Stimulated activated CD4-positive, alpha-beta T cell treated with anti-CD3 and anti-CD28 coated beads, Interleukin-4, amount 100 ng/mL, for 24 hours (primary cell): ENCODE measurements at places on chromosomes 11 and 22.

- peak; percentile 46 for DNase-seq
These were observed 4.0 kb downstream of the NAP1L4 start for GRCh38 chr11:2987881-2988861.

- DNase-seq, result no peak
These were observed 87.7 kb upstream of the ALX4 start for GRCh38 chr11:44397586-44398178.

- no peak for DNase-seq
These were observed 68.4 kb upstream of the PRR5 start for GRCh38 chr22:44633647-44634046.

DNA sequence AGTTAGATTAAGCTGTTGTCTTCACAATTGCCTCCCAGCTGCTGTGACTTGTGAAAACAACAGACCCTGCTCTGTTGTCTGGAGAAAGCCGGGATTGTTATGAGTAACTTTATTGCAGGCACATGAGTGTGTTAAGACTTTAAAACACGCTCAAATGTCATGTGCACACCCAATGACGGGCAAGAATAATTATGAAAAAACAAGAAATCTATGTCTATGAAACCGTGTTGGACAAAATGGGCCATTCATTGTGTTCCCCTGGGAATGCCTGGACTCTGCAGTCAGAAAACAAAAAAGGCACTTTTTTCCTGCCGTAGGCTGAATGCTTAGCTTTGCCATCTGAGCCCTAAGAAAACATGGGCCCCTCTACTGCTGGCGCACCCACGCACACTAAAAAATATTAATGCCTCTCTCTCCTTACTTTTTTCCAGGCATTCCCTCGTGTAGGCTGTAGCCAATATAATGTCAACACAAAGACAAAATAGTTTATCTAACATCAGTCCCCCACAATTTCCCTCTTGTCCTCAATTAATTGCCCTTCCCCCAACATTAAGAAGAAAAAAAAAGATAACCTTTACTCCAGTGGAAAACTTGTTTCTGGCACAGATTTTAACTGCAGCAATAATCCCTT is 207.9 kb downstream of the SOX6 start:
- DNase-seq, result no peak

DNA sequence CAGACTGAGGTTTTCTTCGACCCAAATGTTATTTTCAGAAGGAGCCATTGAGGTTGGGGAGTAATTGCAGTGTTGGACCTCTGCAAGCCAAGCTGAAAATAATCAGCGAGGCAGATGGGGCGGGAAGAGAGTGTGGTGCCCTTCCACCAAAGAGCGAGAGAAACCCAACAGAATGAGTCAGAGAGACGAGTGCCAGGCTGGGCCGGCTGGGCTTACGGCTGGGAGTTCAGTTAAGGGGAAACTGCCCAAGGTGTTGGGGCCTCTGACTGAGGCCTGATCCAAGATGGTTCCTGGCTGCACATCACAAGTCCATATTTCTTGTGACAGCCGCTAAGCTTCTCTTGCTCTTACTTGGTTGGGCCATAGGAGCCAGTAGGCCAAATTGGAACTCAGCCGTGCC is 30.4 kb upstream of the CREB3L1 start:
- no peak for DNase-seq

DNA sequence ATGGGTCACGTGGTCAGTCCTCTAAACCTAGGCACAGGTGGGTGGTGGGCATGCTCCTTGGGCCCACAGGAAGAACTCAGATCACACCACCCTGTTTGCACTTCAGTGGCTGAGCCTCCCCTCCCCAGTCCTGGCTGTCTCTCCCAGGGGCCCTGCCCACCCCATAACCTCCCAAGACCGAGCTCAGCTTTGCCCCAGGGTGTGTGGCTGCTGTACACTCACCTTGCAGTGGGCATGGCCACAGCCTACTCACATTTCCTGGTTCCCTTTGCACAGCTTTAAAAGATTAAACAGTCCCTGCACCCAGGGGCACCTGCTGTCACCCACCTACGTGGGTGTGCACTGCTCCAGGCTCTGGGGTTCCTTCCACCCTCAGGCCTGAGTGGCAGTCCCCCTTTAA is 13.8 kb downstream of the TRIOBP start:
- DNase-seq, result no peak

DNA sequence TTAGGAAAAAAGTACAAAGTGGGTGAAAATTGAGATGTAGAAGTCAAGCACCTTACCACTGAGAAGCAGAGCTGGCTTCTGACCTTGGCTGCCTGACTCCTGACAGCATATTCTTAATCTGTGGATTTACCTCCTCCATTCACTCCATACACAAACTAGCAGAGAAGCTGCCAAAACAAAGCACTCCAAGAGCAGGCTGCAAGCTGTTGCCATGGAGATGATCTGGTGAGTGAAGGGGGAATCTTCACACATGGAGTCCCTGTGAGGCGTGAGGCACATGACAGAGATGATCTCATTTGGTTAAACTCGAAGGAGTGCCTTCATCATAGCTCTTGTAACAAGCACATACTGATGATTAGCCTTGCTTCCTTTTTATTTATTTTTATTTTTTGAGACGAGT is 16.1 kb downstream of the COMMD9 start:
- DNase-seq, result no peak

GRCh38 chr11:10267821-10268220 is 26.2 kb downstream of the SBF2 start:
- no peak for DNase-seq
